ENCODE measurements at places on chromosomes 7 and 10.

GRCh38 chr7:108263425-108263824 is 133.3 kb upstream of the LAMB4 start:
- no peak for DNase-seq

DNA sequence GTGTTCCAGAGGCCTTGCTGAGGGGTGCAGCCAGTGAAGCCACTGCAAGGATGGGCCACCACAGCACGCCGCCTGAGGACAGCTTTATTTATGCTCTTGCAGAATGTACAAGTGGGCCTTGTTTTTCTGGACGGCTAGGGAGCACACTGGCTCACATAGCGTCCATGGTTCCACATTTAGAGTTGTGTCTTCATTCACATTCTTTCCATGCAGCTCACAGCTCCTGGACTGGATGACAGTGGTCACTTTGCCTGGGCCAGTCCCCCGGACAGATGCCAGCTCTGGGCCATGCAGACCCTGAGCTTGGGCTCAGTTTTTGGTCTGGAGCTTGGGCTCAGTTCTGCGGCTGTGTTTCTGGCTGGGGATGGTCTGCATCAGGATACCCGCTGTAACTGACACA is 2.6 kb upstream of the C10orf71 start:
- DNase-seq = no peak

- DNase-seq = no peak
These were observed 49.1 kb downstream of the STAM start for GRCh38 chr10:17693009-17693408.

GRCh38 chr7:138654616-138655015 is 46.5 kb downstream of the SVOPL start:
- DNase-seq = no peak

DNA sequence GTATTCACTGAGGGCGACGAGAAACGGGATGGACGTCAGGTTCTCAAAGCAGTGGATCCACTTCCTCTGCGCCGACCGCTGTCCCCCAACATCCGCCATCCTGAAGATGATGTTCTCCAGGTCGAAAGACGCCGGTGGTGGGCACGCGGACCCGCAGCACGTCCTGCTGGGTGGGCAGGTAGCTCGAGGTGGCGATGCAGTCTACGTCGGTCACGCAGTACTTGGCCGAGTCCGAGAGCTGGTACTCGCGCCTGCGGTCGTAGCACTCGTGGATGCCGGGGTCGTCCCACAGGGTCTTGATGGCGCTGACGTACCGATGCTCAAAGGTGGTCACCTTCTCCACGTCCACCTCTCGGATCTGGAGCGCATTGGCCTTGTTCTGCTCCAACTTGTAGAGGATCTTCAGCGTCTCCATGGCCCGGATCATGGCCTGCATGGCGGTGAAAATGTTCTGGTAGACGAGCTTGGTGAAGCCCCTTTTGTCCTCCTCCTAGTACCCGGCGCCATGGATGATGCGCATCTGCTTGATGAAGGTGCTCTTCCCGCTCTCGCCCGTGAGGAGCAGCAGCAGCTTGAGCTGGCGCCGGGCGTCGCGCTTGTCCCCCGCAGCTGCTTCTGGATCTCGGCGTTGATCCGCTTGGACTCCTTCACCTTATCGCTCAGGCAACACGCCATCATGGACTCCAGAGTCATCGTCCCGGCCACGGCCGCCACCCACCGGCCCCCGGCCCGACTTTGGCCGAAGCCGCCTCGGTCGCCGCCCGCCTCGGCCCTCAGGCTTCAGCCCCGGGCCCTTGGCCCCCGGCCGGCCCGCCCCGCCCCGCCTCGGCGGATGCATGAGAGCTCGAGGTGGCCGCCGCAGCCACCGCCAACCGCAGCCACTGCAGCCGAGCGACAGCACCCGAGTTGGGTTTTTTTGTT is 122.9 kb upstream of the KCTD7 start:
- DNase-seq = no peak

DNA sequence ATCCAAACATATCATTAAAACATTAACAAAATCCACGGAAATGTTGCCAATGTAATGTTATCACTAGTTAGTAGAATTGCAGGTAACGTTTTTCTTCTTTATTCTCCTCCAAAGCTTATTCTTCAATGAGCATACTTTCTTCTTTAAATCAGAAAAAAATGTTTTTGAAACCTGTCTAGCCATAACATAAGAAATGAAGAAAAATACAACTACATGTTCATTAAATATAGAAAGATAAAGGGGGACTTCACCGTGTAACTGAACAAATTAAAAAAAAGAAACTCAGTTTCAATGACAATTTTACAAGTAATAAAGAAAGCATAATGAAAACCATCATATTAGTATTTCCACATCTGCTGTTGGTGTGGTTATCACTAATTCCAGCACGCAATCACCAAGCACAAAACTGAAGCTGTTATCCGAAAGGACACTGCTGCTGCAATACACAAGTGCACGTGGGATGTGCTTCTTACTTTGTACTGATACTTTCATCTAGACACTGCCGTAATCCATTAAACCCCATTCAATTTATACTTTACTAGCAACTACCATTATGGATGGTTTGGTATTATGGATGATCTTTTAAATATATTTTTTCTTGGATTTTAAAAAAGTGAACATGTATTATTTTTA is 9.6 kb downstream of the ESYT2 start:
- no peak for DNase-seq

- no peak for DNase-seq
These were observed 2.0 kb downstream of the NOD1 start for GRCh38 chr7:30476459-30477145.
